Purkinje cell (primary cell): ENCODE measurements at places on chromosomes 7 and 10. TPM values are rescaled to one million over a fixed set of nuclear protein-coding genes. Genes with fewer than 3 reads are reported as not detected.

Gene TMEM270
- not detected in 2 replicates for polyA plus RNA-seq

Gene AOAH
- polyA plus RNA-seq = 1.8 and 6.5 TPM in 2 replicates

Gene CALML5
- not detected in 2 replicates for polyA plus RNA-seq

Gene BHLHA15
- polyA plus RNA-seq = not detected in 2 replicates

Gene ACTL6B
- 15.7 and 21.5 TPM in 2 replicates for polyA plus RNA-seq

Gene ASAH2
- 1.7 and 4.4 TPM in 2 replicates for polyA plus RNA-seq

Gene PHKG1
- 4.0 and 4.3 TPM in 2 replicates for polyA plus RNA-seq
